ENCODE measurements at places on chromosomes 6 and 20.

DNA sequence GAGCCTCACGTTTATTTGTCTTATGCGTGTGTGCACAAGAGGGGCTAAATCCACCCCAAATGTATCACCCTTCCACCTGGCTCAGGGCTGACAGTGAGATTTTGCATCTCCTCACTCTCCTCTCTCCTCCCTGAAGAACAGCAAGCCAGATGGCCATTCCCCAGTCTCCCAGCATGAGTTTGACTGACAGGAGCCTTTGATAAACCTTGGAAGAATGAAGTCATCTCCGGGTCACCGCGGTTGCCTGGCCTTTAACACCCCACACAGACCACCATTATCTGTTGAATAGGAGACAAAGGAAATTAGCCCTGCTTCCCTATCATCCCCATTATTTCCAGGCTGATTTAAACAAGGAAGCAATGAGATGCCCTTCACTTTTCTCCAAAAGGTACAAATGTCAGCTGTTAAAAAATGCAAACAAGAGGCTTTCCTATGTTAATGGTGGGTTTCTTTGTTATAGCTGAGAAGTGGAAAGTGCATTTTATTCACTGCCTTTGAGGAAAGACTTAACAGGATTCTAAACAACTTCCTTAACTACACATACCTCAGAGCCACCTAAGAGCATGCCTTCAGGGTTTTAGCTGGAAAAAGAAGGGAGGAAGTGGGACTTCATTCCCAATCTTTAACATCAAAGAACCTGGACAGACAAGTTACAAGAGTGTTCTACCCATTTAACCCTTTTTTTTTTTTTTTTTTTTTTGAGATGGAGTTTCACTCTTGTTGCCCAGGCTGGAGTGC is 524.8 kb upstream of the ID4 start:
- no peak for DNase-seq

- no peak for DNase-seq
These were observed 4.3 kb downstream of the SLC26A8 start for GRCh38 chr6:36020154-36020553.

GRCh38 chr6:28977341-28978132 is 27.6 kb downstream of the ZNF311 start:
- DNase-seq: peak; percentile 52

GRCh38 chr6:28923318-28924102 is at the start of gene TRIM27:
Gene TRIM27 (minus strand): TSS chr6:28923985. CDS start chr6:28923632, 353 bp downstream.
- DNase-seq: peak; percentile 90

GRCh38 chr6:77341058-77341986 is 122.0 kb downstream of the HTR1B start:
- DNase-seq: no peak

DNA sequence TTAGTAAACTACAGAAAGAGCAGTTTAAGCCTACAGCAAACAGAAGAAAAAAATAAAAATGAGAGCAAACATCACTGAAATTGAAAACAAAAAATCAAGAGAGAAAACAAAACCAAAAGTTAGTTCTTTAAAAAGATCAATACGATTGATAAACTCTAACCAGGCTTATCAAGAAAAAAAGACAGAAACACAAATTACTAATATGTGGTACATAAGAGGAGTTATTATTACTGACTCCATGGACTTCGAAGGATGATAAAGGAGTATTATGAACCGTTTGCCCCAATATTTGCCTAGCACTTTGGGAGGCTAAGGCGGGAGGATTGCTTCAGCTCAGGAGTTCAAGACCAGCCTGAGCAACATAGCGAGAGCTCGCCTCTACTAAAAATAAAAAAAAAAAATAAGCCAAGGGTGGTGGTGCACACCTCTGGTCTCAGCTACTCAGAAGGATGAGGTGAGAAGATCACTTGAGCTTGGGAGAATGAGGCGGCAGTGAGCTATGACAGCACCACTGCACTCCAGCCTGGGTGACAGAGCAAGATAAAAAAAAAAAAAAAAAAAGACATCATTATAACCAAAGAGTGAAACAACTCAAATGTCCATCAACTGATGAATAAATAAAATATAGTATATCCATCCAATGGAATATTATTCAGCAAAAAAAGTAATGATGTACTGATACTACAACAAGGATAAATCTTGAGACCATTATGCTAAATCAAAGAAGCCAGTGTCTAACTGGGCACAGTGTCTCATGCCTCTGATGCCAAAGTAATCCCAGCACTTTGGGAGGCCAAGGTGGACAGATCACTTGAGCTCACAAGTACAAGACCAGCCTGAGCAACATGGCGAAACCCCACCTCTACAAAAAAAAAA is 12.9 kb downstream of the TRPC4AP start:
- DNase-seq: no peak

DNA sequence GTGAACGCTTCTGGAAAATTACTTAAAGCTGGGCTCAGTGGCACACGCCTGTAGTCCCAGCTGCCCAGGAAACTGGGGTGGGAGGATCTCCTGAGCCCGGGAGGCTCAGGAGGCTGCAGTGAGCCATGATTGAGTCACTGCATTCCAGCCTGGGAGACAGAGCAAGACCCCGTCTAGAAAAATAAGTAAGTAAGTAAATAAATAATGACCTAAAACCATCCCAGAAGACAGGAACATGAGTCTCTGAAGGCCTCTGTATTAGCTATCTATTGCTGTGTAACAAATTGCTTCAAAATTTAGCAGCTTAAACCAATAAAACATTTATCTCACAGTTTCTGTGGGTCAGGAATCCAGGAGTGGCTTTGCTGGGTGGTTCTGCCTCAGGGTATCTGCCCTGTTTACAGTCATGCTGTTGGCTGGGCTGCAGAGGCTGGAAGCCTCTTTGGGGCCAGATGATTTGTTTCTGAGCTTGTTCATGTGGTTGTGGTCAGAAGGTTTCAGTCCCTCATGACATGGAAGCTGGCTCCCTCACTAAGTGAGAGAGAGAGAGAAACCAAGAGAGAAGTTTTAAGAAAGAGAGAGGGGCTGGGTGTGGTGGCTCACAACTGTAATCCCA is 48.4 kb upstream of the NCOA3 start:
- no peak for DNase-seq

DNA sequence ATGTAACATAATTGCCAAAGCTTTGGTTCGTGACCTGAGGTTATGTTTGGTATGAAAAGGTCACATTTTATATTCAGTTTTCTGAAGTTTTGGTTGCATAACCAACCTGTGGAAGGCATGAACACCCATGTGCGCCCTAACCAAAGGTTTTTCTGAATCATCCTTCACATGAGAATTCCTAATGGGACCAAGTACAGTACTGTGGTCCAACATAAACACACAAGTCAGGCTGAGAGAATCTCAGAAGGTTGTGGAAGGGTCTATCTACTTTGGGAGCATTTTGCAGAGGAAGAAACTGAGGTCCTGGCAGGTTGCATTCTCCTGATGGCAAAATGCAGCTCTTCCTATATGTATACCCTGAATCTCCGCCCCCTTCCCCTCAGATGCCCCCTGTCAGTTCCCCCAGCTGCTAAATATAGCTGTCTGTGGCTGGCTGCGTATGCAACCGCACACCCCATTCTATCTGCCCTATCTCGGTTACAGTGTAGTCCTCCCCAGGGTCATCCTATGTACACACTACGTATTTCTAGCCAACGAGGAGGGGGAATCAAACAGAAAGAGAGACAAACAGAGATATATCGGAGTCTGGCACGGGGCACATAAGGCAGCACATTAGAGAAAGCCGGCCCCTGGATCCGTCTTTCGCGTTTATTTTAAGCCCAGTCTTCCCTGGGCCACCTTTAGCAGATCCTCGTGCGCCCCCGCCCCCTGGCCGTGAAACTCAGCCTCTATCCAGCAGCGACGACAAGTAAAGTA is 547 bp upstream of the ESR1 start:
- no peak for DNase-seq

DNA sequence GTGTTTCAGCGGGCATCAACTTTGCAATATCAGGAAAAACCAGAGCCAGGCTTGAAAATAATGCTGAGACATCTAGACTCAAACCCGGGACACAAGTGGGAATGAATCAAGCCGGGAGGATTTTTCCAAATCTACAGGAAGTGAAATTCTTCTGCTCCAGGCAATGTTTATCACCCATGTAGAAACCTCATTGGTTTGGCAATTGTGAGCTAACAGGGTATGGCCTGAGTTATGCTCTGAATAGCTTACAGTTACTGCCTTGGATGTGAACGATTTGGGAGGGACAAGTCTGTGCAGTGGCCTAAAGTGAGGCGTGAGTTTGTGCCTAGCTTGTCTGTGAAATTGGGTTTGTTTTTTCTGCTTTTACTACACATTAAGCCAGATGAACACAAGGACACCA is 87.4 kb downstream of the PCSK2 start:
- no peak for DNase-seq

- DNase-seq: no peak
These were observed 27.3 kb downstream of the PTK7 start for GRCh38 chr6:43103253-43103876.

DNA sequence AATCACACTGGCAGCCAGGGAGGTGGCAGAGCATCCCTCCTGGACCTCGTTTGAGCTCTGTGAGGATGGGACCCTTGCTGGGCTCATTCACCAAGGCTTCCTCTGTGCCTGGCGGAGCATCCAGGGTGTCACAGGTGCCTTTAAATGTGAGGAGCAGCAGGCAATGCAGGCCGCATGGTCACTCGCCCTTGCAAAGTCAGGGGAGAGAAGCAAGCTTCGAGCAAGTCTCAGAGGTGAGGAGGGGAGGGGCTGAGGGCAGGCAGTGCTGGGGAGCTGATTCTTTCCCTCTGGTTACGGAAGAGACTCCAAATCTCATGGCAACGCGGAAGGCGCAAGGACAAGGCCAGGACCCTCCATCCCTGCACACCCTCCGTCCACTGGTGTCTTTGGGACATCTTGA is 182.7 kb upstream of the PMEPA1 start:
- no peak for DNase-seq

GRCh38 chr6:151675746-151676459 is 131.6 kb upstream of the ESR1 start:
- no peak for DNase-seq

GRCh38 chr6:40325041-40325440 is 262.1 kb downstream of the LRFN2 start:
- DNase-seq: no peak

- peak; percentile 6 for DNase-seq
These were observed 233.6 kb upstream of the BMP2 start for GRCh38 chr20:6533761-6534479.

DNA sequence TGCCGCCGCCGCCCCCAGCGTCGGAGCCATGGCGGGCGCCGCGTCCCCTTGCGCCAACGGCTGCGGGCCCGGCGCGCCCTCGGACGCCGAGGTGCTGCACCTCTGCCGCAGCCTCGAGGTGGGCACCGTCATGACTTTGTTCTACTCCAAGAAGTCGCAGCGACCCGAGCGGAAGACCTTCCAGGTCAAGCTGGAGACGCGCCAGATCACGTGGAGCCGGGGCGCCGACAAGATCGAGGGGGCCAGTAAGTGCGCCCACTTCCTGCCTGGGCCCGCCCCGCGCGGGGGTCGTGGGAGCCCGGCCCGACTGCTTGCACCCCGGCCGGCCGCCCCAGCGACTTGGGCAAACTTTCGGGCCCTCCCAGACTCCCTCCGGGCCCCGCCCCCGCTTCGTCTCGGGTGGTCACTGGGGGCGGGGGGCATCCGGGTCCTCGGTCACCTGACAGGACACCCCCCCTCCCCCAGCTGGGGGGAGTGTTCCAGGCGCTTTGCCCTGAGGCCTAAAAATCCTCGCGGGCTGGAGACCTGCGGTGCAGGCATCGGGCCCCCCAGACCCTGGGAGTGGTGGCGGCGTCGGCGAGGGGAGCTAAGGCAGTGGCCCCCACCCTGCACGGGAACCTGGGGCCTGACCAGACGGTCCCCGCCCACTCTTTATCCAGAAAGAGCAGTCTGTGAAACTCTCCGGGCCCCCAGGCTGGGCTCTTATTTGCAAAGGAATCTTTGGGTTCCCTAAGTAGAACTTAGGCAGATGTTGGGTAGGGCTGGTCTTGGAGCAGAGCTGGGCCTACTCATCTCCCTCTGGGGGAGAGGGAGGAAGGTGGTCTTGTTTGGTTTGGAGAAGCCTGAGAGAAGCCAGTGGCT is 501 bp downstream of the PLCG1 start:
- peak; percentile 78 for DNase-seq

- no peak for DNase-seq
These were observed 262.7 kb upstream of the BMP2 start for GRCh38 chr20:6504826-6505225.

GRCh38 chr6:144295981-144296767 is 11.0 kb downstream of the UTRN start:
- no peak for DNase-seq

GRCh38 chr6:2412731-2413130 is 167.3 kb upstream of the GMDS start:
- peak; percentile 39 for DNase-seq

DNA sequence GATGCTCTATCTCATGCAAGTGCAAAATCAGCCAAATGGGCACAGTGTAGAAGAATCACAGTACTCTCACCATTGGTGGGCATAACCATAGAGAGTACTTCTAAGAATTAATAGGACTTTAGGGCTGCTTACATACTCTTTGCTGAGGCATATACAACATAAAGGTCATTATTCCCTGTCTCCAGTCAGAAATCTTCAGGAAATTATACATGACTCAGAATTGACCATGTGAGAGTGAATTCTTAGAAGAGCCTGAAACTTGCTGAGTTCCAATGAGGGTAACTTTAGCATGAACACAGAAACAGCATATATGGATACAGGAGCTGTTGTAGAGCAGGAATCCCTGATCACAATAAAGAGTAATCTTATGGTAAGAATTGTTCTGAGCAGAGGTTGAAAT is 498.7 kb downstream of the TENT5A start:
- no peak for DNase-seq

GRCh38 chr6:137571854-137572253 is 77.7 kb upstream of the OLIG3 start:
- no peak for DNase-seq

- DNase-seq: no peak
These were observed 19.2 kb upstream of the FAM83C start for GRCh38 chr20:35311409-35311808.

DNA sequence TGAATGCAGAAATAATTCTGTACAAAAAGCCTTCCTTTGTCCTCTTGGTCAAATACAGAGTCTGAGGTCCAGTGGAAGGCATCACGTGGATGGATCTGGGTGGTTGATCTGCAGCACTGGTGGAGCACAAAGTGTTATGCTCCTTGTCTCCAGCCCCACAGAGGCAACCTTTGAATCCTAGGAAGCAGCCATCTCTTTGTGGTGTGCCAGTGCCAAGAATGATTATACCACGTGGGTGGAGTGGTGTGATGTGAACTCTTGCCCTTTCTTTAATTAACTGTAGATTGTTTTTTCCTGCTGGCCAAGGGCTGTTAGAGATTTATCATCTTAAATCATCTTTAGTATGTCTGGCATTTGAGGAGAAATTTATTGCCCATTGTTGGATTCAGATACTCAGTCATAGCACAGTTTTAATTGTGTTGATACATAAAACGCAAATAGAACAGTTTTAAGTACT is 31.1 kb downstream of the NCOA7 start:
- DNase-seq: no peak
